ENCODE measurements at places on chromosomes 2 and 18. TPM values are rescaled to one million over a fixed set of nuclear protein-coding genes. Genes with fewer than 3 reads are reported as not detected.

- no peak for DNase-seq
Measured at GRCh38 chr2:195575879-195576401, 81.1 kb upstream of the SLC39A10 start.

- no peak for DNase-seq
Measured at GRCh38 chr2:205642599-205643356, 39.5 kb upstream of the NRP2 start.

GRCh38 chr2:173119069-173119807 is 43.6 kb downstream of the MAP3K20 start:
- DNase-seq: no peak

GRCh38 chr2:179172894-179173293 is 91.7 kb downstream of the SESTD1 start:
- DNase-seq: no peak

GRCh38 chr2:168210895-168211570 is 36.4 kb downstream of the STK39 start:
- peak; percentile 75 for DNase-seq

GRCh38 chr2:26344581-26345282 is 1.2 kb upstream of the SELENOI start:
- DNase-seq: no peak

DNA sequence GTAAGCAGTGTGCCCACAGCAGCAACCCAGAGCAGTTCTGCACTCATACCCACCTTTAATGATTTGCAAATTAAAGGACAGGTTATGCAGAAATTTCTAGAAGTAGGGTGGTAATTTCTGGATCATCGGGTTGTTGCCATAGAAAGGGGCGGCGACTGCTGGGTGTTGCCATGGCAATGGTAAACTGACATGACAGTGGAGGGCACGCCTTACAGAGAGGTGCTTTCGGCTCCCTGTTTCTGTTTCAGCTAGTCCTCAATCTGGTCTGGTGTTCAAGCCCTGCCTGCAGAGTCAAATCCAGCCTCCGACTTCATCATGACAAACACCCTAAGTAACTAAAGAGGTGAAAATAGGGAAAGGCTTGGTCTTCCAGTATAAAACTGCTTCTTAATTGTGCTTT is 667.7 kb downstream of the SOCS6 start:
- no peak for DNase-seq

The AQP4 gene
- not detected for total RNA-seq

The IL36A gene
- total RNA-seq: not detected

The ILKAP gene
- 49.9 TPM for total RNA-seq

Measured in Panc1 (cell line).